ENCODE measurements at places on chromosomes 5 and 9.
A peak's percentile ranks its signal among the peaks of the same experiment; 100 is the strongest.

DNA sequence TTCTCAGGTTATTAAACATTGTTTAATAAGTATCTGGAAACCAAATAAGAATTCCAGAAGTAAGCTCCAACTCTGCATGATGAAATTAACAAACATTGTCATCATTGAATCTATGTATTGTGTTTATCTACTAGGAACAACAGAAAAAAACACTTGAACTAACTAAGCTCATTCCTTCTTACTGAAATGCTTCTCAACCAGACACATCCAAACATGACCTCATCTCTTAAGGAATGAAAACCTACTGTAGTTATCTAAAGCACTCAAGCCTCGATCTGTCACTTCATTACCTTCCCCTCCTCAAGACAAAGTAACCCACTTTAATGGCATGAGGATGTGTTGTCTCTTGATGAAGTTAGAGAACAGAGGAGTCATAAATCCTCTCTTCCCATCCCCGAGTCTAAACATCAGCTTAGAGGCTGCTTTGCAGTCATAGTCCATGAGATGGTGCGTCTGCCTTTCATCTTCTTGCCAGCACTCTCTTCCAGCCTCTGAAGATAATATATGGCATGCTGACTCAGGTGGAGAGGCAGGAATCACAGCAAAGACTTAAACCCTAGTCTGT is 86.5 kb downstream of the CEMIP2 start:
- DNase-seq, result peak; percentile 31

- DNase-seq, result no peak
Observed at GRCh38 chr5:943201-943917, 50.7 kb downstream of the TRIP13 start.

- no peak for DNase-seq
Observed at GRCh38 chr9:130482463-130482862, 37.7 kb downstream of the ASS1 start.

DNA sequence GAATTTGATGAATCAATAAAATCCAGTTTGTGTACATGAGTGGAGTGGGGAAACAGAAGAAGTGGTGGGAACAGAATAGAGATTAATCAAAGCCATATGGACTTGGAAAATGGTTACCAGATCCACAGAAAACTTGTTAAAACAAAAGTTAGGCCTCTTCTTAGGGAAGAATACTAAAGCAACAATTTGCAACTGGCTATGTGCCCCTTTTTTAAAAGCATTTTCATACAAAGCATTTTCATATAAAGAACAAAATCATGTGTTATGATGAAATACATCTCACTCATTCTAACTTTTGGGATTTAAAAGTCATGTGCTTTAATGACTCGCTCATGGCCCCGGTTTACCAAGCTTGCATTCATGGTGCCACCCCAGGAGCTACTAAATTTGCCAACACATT is 276.9 kb downstream of the EFNA5 start:
- DNase-seq, result no peak

GRCh38 chr5:157285310-157286035 is 19.6 kb downstream of the CYFIP2 start:
- DNase-seq, result no peak

DNA sequence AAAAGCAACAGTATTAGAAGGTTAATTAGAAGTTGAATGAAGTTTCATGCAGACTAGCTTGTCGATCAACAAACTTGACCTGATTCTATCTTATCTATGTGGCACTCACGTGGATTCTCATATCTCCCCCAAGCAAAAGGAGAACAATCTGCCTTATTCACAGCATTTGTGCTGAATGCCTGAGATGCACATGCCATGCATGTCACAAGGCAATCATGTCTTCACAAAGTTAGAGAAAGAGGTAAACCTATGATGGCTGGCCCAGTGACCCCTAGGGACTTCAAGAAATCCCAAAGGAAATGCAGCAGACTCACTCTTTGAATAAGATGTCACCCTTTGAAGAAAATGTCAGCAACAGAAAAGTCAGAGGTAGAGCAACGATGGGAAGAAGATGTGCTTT is 17.6 kb upstream of the SHOC1 start:
- no peak for DNase-seq

DNA sequence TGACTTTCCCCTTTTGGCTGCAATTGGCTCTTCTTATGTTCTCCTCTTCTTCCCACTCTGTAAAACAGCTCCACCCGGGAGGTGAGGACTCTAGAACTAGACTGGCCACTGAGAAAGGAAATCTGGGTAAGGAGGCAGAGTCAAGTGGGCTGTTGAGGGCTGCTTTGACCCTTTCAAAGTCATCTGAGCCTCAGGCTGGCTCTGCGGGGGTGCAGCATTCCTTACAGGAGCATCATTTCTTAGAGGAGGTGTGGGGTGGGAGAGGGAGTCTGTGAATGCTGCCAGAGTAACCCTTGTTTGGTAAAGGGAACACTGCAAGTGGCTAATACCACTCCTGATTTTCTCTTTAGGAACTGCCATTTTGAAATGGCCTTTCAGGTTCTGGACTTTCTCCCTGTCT is 377.7 kb upstream of the SMARCA2 start:
- no peak for DNase-seq

DNA sequence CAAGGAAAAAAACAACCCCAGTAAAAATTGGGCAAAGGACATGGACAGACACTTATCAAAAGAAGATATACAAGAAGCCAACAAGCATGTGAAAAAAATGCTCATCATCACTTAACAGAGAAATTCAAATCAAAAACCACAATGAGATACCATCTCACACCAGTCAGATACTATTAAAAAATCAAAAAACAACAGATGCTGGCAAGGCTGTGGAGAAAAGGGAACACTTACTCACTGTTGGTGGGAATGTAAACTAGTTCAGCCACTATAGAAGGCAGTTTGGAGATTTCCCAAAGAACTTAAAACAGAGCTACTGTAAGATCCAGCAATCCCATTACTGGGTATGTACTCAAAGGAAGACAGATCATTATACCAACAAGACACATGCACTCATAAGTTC is 157.4 kb downstream of the EDIL3 start:
- DNase-seq, result no peak

- DNase-seq, result no peak
Observed at GRCh38 chr9:72703574-72703973, 182.2 kb downstream of the TMC1 start.

DNA sequence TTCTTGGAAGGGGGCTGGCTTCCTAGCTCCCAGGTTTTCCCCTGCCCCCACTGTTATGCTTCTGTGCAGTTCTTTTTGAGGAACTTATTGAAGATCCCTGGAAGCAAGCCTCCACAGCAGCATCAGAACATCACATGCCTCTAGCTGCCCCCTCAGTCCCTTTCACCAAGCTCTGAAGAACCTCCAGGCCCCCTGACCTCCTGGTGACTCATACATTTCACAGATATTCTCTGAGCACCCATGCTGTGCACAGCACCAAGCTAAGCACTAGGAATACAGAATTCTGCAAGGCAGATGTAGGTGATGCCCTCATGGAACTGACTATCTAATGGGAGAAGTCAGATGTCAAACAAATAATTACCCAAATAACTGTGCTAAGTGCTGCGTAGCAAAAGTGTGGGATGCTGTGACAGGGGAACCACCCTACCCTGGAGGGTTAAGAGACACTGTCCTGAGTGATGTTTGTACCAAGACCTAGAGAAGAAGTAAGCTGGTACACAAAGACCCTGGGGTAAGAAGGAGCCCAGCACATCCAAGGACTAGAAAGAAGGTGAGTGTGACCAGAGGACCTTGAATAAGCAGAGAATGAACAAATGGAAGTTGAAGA is 213.7 kb upstream of the NR4A3 start:
- no peak for DNase-seq

GRCh38 chr9:74147906-74148305 is 349.2 kb upstream of the RORB start:
- no peak for DNase-seq

GRCh38 chr5:157057459-157058370 is 1.2 kb downstream of the HAVCR1 start:
- no peak for DNase-seq

DNA sequence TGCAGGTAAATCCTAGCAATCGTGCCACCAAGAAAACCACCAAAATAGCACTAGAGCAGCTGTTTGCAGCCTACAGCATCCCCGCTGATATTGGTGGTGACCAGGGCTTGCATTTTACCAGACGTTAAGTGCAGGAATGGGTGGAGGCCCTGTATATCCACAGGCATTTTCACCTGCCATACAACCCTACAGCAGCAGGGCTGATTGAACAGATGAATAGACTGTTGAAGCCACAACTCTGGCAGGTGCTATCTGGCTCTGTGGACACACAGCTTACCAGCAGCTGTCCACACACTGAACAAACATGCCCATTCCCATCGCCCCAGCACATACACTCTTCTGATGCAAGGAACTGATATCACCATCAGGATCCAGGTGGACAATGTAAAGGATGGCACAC is 154.5 kb upstream of the APC start:
- DNase-seq, result no peak

DNA sequence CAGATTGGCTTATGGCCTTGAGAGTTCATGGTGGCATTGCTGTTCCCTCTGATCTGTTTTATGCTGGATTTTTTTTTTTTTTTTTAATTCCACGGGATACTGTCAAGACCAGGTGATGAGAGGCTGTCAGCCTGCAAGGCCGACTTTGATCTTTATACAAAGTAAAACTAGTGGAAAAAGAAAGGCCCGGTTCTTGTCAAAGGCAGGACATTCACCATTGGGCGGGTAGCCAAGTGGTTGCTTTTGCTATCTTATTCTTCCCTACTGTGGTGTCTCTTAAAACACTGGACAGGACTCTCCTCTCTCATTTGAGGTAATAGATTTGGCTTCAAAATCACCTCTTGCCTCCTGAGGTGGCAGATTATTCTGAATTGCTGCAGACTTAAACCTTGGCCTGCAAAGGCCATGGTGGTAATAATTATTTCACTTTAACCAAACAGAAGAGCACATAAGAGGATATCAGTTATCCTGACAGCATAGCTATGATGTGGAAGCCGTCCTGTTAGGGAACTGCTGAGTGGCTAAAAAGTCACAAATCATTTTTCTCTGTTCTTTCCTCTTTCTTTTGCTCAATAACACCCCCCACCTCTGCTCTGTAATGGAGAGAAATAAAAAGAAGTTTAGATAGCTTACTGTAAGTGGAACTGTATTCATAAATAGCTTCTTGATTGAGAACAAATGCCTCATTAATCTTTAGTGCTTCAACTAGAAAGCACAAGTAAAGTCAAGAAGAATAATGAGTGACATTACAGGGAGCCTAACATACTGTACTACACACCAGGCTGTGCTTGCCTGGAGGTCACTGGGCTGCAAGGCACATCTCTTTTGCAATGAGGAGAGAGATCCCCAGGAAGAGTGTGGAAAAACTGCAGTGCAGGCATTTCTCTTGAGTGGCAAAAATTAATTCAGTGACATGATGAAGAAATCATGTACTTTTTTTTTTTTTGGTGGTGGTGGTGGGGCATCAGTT is 275.6 kb downstream of the KDM4C start:
- DNase-seq, result no peak

DNA sequence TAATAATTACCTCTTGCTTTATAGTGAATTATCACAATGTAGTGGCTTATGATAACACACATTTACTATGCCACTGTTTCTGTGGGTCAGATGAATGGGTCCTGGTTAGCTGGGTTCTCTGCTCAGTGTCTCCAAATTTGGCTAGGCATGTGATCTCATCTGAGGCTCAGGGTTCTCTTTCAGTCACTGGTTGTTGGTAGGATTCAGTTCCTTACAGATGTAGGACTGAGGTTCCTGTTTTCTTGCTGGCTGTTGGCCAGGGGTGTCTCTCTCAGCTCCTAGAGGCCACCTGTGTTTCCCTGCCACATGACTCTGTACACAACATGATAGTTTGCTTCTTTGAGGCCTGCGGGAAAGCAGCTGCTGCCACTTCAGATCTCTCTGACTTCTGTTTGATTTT is 7.1 kb downstream of the NFX1 start:
- no peak for DNase-seq

- no peak for DNase-seq
Observed at GRCh38 chr5:45410304-45410995, 285.7 kb downstream of the HCN1 start.

Data from HTR-8/SVneo (cell line).